ENCODE measurements at places on chromosomes 12 and 14.

DNA sequence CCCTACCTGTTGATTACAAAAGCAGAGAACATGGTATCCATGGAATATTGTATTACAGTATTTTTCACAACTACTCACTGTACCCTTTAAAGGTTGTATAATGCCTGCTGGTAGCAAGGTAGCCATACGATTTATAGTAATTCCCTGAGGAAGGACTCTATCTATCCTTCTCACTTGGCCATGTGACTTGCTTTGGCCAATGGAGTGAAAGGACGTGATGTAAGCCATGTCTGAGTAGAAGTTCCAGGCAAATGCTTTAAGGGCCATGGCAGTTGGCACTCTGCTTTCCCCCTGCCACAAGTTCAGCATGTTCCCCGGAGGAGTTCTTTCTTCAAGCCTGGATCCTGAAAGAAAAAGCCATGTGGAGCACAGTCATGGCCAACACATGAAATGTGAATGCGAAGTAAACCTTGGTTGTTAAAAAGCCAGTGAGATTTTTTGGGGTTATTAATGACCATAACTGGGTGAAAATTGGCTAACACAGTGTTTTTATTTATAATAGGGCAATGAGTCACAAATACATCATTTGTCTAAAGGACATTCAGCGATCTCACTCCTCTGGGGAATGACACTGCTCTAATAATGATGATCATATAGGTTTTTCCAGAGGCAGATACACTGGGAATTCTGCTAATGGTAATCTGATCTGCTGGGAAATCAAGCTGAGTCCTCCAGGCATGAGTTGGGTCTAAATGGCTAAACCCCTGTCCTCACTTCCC lies 67.4 kb upstream of the SLC38A2 start:
- DNase-seq = no peak

GRCh38 chr12:103799504-103799856 lies 41.6 kb downstream of the NT5DC3 start:
- no peak for DNase-seq

DNA sequence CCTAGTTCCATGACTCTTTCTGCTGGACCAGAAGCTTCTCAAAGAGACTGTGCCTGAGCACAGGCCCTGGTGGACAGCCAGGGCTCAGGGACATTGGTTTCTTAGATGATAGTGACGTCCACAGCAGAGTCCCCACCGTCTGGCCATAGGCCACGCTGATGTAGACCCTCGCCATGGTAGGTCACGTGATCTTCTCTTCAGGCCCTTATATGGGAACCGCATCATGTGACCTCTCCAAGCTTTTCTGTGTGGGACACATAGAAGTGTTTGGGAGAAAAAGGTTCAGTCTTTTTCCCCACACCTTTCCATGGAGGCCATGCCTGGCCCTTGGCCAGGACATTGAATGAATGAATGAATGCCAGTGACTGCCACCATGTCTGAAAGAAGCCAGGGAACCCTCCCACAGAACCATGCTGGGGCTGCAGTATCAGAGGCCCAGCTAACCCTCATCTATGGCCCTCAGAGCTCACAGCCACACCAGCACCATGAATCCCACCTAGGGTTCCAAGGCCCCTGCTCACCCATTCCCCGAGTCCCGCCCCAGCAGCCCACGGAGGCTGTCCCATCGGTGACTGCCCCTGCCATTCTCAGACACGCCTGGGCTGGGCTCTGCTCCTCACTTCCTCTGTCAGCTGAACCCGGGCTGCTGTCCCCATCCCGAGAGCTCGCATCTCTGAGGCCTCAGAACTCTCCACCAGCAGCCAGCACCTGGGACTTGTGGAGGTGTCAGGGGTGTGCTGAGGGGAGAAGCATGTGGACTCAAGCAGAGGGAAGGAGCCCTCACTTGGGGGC lies 292.1 kb downstream of the ADGRD1 start:
- no peak for DNase-seq

DNA sequence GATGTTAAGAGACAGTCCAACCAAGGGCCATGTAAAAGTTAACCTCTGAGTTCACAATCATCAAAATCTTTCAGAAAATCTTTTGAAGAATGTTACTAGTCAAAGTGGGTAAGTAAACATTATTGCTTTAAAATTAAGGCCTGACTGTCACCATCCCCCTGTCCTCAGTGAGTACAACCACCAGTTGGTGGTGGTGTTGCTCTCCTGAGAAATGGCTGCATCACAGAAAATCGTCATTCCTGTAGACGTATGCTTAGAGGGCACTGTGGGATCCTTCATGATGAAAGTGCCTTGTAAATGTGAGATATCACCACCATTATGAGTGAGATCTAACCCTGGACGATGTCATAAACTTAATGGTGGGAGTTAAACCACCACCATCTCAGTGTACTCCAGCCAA lies 451.2 kb downstream of the RPS29 start:
- DNase-seq = no peak

DNA sequence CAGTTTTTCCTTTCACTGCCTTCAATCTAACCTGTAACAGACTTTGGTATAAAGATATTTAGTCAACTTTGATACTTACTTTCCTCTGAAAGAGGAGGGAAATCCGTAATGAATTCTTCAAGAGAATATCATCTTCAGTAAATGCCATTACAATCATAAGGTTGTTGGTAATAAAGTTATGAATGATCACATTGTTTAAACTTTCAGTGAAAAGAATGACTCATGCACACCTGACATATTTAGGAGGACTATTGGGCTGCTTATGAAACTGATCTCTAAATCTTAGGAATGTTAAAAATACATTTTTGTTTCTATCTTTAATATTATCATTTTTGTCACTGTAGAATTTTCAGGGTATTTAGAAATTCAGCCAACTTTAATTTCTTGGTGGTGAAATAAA lies 474.7 kb downstream of the SLC16A7 start:
- no peak for DNase-seq

DNA sequence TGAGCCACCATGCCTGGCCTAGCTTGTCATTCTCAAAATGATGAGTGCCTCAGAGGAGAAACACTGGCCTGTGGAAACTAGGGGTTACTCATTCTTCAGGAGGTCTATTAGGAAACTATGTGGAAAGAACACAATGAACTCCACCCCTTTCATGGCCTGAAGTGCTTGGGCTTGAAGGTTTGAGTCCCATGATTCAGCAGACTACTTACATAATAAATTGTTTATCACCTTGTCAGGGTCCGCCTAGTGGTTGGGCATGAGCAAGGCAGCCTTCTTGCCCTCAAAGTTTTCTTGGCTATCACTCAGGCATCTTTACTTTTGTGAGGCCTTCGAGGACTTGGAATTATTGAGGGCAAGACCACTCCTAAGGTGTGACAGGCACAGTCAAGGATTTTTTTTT lies 251.2 kb downstream of the ACSS3 start:
- DNase-seq = no peak

DNA sequence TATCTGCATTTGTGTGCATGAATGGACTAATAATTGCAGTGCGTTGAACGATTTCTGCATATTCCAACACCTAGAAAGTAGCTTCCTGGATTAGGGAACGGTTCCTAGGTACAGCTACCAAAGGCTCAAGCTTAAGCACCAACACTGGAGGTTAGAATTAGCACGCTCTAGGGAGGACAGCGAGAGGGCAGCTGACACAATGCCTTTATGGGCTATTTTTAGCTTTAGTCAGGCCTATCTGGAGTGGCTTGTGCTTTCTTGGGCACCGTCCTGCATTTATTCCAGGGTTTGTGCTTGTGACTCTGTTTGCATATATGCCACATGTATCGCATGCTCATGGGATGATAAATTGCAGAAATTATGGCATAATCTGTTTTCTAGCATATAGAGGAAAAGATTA lies 13.7 kb downstream of the ETV6 start:
- DNase-seq = no peak

DNA sequence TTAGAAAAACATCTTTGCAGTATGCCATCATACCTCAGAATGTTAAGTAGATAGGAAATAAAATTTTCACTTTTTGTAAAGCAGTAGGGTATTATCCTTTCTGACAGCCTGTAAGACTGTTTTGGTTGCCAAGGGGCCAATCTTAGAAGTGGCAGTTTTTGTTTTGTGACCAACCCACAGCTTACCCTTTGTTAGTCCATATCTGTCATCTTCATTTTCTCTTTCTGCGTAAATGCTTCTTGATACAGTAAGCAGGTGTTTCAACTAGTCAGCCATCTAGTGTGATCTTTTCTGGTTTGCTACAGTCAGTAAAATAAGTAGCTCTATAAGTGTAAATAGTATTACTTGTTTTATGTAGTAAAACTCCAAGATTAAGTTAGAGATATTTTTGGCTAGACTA lies 8.8 kb downstream of the PPM1A start:
- DNase-seq = no peak

DNA sequence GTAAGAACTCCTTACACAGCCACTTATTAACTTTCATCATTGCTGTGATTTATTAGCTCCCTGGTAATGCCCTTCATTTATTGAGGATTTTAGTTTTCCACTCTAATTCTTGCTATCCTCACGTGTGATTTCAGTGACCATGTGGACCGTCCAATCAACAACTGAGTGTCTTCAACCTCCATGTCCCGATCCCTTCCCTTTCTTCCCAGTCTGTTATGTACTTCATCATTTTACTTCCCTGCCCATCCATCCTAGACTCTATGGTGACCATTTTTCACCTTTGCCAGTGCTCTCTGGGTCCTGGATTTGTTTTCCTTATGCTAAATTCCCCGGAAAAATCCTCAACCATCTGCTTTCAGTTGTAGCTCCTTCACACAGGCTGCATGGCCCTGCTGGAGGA lies 111.0 kb downstream of the MSRB3 start:
- DNase-seq = no peak

GRCh38 chr12:31783996-31784645 lies 55.3 kb upstream of the AMN1 start:
- no peak for DNase-seq
